ENCODE measurements at places on chromosomes 6 and 20. TPM values are rescaled to one million over a fixed set of nuclear protein-coding genes. Genes with fewer than 3 reads are reported as not detected.

DNA sequence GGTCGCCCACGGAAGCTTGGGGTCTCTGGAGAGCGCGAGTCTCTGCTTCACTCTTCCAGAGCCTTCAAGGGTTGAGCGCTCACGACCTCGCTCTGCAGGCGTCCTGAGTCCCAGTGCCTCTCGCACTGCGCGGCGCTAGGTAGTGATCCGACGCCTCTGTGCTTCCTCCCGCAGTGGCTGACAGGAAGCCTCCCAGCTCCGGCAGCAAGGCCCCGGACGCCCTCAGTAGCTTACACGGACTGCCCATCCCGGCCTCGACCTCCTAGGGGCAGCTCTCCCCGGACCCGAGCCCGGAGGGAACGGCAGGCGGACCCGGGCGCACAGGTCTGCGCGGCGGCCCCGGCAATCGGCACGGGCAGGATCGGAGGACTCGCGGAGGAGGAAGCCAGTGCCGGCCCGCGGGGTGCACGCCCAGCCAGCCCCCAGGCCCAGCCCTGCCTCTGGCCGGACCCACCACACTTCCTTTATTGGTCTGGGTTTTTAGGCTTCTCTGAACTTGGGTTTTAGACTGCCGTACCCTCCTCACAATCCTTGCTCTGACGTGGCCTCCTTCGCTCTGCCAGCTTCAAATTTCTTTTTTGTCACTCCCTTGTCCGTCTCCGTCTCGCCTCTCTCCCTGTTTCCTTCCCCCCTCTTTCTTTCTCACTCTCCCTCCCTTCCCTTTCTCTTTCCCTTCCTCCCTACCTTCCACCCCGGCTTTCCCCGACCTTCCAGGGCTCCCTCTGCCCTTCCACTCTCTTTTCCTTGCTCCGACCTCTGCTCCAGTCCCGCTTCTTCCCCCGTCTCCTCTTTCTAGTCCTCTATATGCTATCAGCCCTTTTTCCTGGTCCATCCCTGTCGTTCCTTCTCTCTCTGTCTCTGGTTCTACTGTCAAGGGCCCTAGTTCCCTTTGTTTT is 9.1 kb downstream of the PAX1 start:
- DNase-seq: no peak

Gene VGLL2
- not detected for total RNA-seq

Gene ZSCAN12
- 5.1 TPM for total RNA-seq

DNA sequence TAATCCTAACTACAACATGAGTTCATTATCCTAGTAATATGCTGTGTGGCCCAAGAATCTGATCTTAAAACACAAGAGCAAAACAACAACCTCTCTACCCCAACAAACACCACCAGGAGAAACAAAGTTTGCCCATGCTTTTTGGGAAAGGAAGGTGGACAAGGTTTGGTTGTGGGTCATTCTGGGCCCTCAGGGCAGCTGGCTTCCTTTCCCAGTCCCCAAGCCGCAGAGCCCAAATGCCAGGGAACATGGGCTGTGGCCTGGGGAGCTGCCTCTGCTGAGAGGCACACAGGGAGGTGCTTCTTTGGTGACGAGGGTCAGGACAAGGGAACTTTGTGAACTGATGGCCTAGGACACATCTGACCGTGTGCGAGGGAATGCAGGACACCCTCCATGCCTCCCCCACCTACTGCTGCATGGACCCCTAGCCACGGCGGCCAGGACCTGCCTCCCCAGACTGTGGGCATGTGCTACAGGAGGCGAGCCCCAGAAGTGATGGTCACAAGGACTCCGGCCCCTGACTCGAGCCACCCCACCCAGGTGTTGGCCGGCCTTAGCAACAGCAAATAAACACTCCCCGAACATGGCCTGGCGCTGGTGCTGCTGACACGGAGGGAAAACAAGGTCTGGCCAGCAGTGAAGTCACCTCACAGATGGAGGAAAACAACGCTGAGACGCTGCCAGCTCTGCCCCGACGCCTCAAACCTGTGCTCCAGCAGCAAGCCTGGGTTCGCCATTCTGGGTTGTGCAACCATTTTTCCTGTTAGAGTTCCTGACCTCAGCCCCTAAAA is 55.6 kb downstream of the RRBP1 start:
- peak; percentile 41 for DNase-seq

DNA sequence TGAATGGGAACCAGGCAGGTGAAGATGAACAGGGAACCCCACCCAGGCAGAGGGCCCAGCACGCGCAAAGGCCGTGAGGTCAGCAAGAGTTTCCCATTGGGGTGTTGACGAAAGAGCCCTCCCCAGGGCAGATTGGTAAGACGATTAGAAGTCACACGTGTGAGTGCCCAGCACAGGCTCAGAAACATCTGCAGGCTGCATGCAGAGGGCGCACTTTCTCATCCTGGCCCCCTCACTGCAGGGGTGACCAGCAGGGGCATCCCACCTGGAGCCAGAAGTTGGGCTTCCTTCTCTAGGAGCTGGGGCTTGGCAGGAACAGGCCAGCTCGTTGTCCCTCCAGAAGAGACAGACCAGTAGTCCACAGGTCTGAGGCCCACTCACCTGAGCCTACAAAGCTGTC is 38.4 kb downstream of the VSTM2L start:
- DNase-seq: no peak

GRCh38 chr6:20732896-20733295 is 198.6 kb downstream of the CDKAL1 start:
- no peak for DNase-seq

Gene MYT1
- 0.11 TPM for total RNA-seq

DNA sequence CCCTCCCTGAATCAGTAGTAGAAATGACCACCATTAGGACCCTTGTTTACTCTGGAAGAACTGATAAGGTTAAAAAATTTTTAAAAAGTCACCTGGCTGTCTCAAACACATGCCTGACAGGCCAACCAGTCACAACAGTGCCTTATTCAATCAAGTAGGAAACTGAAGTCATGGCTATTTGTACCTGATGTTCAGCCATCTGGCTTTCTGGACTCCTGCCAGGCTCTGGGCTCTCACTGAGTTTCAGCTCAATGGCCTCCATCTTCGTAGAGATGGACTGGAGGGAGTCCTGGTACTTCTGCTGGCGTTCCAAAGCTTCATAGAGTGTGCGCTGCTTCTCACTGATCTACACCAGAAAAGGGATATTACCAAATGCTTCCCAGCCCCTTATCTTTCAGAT is 343.8 kb downstream of the SYNE1 start:
- no peak for DNase-seq

- no peak for DNase-seq
These were observed 360.6 kb upstream of the RUNX2 start for GRCh38 chr6:44967481-44967880.

Gene VIP
- total RNA-seq: 11.5 TPM

Gene CST2
- total RNA-seq: not detected

Gene SIRPB1
- 0.37 TPM for total RNA-seq

DNA sequence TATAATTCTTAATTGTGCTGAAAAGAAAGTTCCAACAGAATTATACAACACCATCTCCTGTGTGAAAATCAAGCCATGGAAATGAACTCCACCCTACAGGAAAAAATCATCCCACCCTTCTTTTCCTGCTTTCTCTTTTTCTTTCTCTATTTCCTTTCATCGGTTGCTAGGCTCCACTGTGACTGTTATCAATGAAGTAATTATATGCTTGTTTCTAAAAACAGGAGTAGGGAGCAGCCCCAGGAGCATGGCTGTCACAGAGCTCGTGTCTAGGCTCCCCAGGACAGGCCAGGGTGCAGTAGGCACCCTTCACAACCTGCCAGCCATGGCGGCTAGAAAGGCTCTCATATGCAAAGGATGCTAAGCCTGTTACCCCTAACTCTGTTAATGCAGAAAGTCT is 13.0 kb downstream of the MPC1 start:
- DNase-seq: no peak

Gene EYS
- total RNA-seq: 1.3 TPM

- peak; percentile 26 for DNase-seq
These were observed 36.6 kb downstream of the MOCS1 start for GRCh38 chr6:39897698-39898097.

Gene BMP6
- total RNA-seq: 1.0 TPM

GRCh38 chr20:34829191-34829590 is 3.7 kb upstream of the NCOA6 start:
- DNase-seq: no peak

Gene OR2H1
- not detected for total RNA-seq

DNA sequence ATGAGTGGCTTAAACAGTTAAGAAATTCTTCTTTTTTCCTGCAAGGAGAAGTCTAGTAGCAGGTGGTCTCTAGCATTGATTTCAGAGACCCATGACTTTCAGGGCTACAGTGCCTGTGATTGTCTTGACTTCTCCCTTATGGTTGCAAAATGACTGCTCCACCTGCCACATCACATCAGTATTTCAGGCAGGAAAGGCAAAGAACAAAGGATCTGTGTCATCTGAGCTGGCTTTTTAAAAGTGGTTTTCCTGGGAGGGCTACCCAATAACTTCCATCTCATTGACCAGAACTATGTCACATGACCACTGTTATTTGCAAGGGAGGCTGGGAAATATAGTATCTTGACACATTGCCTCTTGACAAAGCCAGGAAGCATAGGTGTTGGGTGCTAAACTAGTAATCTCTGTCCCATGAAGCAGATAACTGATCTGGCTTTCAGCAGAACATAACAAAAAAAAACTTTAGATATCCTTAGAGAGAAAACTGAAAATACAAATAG is 226.2 kb downstream of the DHX35 start:
- DNase-seq: no peak

DNA sequence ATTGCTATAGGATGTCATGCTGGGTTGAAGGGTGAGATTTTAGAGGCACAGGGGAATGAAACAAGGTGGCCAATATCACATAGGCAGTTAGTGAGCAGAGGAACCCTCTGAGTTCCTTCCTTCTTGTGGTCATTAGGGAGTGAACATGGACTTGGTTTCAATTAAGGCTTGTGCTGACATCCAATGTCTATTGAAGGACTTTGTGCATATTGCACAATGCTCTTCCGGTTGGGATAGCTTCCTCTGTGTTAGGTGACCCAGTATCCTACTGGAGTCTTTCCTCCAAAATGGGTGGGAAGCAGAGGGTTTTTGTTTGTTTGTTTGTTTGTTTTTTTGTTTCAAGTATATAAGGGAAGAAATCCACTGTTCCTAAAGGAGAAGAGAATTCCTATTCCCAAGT is 98.5 kb downstream of the HDGFL1 start:
- no peak for DNase-seq

Gene RALGAPA2
- 80.0 TPM for total RNA-seq

- DNase-seq: no peak
These were observed 71.2 kb downstream of the SAMD5 start for GRCh38 chr6:147579667-147580066.

DNA sequence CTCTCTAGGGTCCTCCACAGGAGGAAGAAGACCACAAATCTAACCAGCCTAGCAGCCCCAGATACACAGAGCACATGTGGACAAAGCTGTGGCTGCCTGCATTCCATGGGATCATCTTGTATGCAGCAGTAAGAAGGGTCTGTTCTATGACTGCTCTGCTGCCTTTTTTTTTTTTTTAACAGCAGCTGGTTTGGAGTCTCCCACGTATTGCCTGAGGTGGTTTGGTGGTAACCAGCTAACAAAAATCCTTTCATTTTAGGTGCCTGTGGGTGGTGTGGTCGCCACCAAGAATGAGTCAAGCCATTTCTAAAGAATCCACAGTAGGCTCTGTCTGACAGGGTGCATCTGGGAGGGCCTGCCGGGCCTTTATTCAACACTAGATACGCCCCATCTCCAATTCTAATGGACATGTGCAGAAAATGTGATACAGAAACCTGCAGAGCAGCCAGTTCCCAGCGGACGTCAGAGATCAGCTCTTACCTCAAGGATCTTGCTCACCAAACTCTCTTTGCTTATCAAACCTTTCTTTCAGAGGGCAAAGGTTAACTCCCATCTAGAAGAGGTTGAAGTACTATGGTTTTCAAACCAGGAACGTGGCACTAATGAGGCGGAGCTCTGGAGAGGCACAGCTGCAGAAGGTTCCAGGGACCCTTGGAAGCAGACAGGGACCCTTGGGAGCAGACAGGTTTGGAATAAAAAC is 32.0 kb downstream of the GNAS-AS1 start:
- DNase-seq: no peak

Data from left colon (tissue), 2 donors.